ENCODE measurements at places on chromosomes 6 and 20.

DNA sequence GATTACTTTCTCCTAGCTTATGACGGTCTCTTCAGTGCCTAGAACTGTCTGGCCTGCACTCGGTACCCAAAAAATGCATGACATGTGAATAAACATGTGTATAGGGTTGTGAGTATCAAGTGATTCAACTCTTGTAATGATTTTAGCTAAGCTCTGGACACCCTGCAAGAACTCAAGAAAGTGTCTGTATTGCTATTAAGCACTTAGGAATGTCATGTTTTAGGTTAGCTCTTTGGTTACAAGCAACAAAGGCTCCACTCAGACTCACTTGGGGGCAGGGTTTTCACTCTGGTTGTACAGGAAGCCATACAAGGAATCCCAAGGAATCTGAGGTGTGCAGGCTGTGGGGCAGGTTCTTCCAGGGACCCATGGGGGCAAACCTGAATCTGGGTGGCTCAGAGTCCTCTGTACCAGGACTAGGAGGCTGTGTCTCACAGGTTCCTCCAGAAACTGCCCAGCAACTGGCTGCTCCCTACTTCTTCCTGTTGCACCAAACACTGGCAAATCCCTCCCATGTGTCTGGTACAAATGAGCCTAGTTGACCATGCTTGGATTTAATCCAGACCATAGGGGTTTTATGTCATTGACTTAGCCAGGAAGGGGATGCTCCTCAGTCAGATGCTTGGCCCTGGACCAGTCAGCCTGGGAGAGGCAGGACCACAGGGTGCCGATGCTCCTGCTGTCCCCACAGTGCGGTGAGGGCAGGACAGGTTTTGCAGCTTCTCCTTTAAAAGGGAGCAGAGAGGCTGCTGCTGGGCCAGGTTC lies 77.9 kb upstream of the CDH4 start:
- no peak for DNase-seq

- no peak for DNase-seq
These were observed 102.2 kb upstream of the SLC24A3 start for GRCh38 chr20:19110285-19110684.

DNA sequence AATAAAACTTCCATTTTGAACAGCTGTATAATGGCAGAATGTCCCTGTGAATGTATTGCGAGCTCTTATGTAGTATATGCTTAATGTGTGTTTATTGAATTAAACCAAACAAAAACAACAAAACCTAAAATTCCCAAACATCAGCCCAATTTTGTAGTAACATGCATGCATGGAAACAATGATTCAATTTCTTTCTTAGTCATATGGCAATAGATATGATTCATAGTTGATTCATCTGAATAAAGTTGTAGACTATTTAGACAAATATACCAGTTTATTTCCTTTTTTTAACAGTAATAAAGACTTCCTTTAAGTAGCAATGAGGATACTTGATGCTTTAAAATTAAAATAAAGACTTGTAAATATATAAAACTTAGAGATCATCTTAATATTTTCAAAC lies 670.6 kb downstream of the CD109 start:
- DNase-seq = no peak

DNA sequence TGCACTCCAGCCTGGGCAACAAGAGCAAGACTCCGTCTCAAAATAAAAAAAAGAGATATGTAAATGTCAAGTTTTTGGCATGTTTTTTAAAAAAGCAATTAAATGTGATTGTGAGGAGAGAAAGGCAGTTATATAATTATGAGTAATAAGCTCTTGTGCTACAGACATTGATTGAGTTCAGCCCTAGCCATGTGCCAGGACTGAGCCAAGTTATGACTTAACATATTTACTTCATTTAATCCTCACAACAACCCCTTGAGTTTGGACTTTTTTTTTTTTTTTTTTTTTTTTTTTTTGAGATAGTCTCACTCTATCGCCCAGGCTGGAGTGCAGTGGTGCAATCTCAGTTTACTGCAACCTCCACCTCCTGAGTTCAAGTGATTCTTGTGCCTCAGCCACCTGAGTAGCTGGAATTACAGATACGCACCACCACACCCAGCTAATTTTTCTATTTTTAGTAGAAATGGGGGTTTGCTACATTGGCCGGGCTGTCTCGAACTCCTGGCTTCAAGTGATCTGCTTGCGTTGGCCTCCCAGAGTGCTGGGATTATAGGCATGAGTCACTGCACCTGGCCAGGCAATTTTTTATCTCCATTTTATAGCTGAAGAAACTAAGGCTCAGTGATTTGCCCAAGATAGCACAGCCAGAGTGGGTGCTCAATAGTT lies 15.0 kb upstream of the CSE1L start:
- DNase-seq = no peak

DNA sequence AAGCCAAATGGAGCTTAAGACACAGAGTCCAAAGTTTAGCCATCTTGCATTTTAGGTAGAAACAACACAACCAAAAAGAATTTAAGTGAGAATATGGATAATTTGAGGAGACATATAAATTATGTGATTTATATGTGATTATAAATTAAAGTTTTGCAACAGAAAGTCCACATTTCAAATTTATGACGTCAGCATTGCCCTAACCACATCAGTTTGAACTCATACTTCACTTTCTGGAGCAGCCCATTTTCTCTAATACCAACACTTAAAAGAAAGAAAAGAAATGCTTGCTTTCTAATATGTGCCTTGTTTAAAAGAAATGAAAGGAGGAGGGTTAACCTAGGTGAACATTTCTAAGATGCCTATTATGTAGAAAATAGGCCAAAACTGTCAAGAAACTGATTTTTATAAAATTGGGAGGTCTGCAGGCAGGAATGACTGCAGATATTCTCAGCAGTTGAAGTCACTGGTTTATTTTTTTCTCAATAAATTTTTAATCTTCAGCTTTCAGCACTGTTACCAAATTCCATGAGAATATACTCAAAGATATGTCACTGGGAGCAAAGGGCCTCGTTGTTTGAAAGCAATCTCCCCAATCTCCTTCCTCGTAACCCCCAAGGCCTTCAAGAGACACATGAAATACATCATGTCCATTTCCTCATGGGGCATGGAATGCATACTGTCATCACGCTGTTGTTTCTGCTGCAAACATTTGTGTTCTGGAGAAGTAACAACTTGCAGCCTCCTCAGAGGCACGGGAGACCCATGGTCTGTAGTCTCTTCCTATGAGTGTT lies 137.8 kb downstream of the SOD2 start:
- DNase-seq = no peak

DNA sequence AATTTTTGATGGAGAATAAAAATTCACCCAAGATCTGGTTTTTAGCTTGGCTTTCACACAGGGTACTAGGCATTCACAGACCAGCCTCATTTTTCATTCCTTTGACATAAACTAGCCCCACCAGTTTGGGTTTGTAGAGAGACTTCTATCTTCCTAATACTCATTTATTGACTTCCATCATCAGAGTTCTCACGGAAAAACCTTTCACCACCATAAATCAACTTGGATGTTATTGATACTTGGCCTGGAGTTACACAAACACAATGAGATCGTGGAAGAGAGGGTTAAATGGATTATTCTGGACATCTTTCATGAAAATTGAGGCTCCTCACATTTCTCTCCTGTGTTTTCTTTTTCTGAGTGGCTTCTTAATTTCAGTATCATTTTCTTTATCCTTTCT lies 26.8 kb upstream of the EDN1 start:
- DNase-seq = no peak

DNA sequence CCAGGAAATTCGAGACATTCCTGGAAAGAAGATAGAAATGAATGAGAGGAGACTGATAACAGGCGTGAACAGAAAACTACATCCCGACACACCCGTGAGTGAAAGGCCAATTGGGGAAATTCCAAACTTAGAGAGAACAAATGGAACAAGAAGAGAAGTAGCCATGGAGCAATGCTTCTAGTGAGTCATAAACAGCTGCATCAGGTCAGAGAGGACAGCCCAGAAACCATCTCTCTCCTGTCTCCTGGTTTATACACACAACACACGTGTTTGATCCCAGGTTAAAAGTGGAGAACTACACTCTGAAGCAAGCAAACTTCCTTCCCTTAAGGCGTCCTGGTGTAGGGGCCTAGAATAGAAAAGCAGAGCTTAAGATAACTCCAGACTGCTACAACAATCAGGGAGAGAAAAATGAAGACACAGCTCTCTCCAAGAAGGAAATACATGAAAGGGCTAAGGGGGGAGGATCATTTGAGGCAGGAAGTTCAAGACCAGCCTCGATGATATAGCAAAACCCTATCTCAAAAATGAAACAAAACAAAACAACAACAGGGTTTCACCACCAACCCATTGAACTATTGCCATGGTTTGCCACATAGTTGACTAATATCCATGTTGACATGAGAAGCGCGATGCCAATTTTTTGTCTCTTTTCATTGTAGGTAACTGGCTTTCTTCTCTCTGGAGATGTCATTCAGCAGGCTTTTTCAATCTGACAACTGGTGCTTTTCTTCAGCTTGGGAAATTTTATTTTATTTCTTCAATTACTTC lies 26.9 kb downstream of the NRN1 start:
- no peak for DNase-seq

- DNase-seq = no peak
These were observed 122.0 kb upstream of the STMND1 start for GRCh38 chr6:16979677-16980370.

- peak; percentile 55 for DNase-seq
These were observed 36.8 kb downstream of the TSPYL4 start for GRCh38 chr6:116217069-116217468.

DNA sequence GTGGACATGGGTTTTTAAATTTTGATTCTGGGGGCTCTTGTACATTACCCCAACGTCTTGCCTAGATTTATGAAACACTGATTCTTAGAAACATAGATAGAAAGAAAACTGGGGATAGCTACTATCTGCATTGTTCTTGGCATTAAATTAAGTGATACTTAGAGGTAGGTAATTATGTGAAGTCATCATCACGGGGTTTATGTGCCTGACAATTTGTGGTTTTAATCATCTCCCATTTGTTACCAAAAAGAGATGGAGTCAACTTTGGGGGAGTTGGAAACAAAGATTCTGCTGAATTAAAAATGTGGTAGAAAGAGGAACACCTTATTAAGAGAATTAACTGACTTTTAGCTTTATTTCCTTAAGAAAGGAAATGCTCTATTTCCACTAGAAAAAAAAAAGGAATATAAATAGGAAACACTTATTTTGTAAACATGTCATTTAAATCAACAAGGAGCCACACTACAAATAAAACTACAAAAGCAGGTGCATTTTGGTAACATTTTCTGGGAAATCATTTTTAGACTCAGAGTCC lies 5.6 kb downstream of the TNFAIP3 start:
- DNase-seq = no peak

DNA sequence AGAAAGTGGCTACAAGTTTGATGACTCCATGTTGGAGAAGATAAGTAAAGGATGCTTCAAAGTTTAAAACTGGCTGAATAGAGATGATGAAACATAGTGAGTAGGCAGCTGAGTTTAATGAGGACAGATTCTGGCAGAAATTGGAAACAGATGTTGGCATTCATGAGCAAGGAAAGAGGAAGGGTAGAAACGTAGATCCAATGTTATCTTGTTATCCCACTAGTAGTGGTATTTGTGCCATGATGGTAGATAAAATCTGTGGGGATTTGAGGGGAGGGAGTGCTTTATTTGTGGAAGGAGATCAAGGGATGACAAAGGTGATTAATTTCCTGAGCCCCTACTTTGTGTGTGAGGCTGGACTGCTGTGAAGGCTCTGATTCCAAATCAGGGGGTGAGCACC lies 69.5 kb downstream of the MRAP2 start:
- no peak for DNase-seq

GRCh38 chr20:22617160-22617559 lies 32.8 kb upstream of the FOXA2 start:
- no peak for DNase-seq

DNA sequence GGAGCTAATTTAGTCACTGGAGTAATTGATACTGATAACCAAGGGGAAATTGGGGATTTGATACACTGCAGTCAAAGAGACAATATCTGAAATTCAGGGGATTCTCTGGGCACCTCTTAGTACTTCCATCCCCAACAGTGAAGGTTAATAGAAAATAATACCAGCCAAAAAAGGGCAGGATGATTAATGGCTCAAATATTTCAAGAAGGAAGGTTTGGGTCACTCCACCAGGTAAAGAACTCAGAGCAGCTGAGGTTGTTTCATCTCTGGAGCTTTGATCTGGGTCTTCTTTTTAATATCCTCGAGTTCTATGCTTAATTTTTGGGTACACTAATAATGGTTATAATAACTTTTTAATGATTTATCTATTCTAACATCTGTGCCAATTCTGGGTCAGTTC lies 70.8 kb downstream of the CDKAL1 start:
- no peak for DNase-seq

DNA sequence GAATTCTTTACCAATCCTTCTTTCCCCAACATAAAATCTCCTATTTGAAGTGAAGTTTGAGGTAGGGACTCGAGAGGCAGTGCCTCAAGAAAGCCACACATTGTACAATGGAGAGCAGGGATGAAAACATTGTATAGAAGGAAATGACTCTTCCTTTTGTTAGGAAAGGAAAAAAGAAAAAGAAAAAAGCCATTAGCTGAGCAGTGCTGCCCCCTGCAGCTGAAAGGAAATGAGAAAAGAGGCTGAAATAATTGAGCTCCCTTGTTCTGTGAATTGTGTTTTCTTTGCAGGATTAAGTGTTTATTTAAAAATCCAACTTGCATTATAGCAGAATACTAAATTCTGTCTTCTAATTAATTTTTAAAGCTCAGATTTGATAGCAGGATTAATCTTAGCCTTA lies 162.9 kb upstream of the SASH1 start:
- no peak for DNase-seq

DNA sequence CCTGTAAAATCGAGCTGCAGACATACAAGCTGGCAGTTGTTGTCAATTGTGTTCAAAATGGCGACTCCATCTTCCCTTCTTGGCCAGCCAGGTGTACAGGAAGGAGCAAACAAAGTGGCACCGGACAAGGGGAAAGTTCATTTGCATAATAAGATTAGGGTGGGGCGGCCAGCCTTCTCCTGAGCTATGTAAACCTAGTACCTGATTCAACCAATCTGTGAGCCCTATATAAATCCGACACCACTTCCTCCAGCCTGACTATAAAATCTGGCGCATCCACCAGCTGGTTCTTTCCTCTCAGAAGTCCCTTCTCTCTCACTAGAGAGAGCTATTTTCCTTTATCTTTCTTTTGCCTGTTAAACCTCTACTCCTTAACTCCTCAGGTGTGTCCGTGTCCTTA lies 8.1 kb upstream of the HBS1L start:
- no peak for DNase-seq
